ACHN (cell line): ENCODE measurements at places on chromosomes 3 and 15.
A peak's percentile ranks its signal among the peaks of the same experiment; 100 is the strongest.

DNA sequence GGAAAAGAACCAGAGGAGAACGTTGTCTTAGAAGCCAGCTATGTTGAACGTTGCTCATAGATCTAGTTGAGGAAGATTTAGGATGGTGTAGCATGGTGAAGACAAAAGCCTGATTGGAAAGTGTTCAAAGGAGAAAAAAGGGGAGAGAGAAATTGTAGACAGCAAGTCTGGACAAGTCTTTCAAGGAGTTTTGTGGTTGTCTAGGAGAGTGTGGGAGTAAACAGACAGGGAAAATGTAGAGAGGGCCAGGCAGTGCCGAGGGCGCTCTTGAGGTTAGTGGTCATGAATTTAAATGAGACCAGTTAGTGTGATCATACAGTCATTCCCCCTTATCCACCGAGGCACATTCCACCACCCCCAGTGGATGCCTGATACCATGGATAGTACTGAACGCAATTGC, 167.5 kb upstream of the IL12A start:
- DNase-seq, result no peak

GRCh38 chr3:9779075-9779593, 9.4 kb upstream of the CAMK1 start:
- no peak for DNase-seq

DNA sequence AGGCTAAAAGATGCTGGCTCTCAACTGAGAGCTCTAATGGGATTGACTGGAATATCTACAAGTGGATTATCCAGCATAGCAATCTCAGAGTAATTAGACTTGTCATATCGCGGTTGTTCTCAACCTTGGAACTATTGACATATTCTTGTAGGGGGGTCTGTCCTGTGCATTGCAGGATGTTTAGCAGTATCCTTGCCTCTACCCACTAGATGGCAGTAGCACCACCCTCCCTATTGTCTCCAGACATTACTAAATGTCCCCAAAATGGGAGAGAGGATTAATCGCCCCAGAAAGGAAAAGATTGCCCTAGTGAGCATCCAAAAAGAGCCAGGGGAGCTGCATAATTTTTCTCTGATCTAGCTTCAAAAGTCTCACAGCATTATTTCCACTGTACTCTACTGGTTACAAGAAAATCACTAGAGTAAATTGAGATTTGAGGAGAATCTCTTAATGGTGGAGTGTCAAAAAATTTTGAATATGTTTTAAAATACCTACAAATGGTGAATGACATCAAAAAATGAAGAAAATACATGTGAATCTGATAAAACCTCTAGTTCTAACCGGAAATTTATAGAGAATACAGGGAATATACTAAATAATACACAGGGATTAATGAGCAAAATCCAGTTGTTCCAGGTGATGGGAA, 388.2 kb upstream of the AGTR1 start:
- peak; percentile 37 for DNase-seq

GRCh38 chr15:46723308-46723707, 994.0 kb upstream of the SEMA6D start:
- no peak for DNase-seq

- peak; percentile 57 for DNase-seq
Observed at GRCh38 chr3:102673271-102674115, 238.7 kb downstream of the ZPLD1 start.
